ENCODE measurements at places on chromosomes 1 and 21. TPM values are rescaled to one million over a fixed set of nuclear protein-coding genes. Genes with fewer than 3 reads are reported as not detected.

GRCh38 chr1:175287377-175287776 is 94.8 kb upstream of the KIAA0040 start:
- no peak for DNase-seq

CLEC20A gene
- not detected for polyA plus RNA-seq

DNA sequence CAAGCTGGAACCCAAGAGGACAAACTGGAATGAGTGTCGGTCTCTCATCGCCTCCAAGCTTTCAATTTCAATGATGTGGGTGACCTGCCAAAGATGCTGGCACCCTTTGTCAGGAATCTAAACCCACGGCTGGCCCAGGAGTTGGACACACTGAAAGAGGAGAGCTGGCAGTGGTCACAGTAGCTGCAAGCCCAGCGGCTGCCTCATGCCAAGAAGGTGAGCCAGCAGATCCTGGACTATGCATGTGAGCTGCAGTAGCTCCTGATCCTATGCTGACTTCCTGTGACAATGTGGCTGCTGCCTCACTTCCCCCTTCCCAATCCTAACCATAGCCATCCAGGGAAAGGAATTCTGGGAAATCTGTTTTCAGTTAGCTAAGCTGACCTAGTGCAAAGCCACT is 117.0 kb upstream of the VAV3 start:
- no peak for DNase-seq

GRCh38 chr1:38781872-38782617 is 77.5 kb downstream of the RRAGC start:
- no peak for DNase-seq

B3GALT2 gene
- polyA plus RNA-seq: 1.5 TPM

Measured in BJ (cell line).